ENCODE measurements at places on chromosomes 6 and 20. TPM values are rescaled to one million over a fixed set of nuclear protein-coding genes. Genes with fewer than 3 reads are reported as not detected.

Gene EDN1
- 1.2 TPM for total RNA-seq

Gene SLC17A3
- 0.20 TPM for total RNA-seq

DNA sequence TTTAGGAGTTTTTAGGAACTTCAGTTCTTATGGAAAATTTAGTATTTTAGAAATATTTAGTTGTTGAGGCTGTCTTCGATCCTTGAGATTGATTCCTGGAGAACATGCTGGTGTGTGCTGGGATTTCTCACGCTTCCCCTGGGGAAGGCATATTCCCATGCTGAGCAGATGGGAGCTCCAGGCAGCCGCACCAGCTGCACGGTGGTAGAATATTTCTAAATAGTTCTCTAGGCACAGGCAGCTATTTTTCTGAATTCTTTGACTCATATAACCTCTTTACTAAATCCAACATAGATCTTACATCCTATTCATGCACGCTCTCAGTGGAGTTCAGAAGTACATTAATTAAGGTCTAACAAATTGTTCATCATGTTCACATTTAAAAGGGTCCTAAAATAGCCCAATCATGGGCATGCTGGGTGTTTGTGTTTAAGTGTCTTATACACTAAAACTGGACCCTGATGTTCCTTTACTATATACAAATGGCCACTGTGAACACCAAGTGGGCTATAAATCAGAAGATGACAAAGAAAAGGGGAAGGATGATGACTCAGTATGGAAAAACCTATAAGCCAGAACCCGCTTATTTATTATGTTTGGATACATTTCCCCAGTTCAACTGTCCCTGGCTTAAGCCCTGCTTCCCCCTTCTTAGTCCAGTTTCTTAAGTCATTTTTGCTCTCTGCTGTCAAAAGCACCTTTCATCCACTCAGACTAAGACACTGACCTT is 138.5 kb downstream of the UST start:
- H3K27me3 ChIP-seq = no peaks in the 10 kb centered on the region
- DNase-seq = no peak
- H3K27ac ChIP-seq = no peak overlapping the region
- H3K4me1 ChIP-seq = peaks cover 9% of the 10 kb centered on the region
- no peaks in the 10 kb centered on the region for H3K36me3 ChIP-seq

DNA sequence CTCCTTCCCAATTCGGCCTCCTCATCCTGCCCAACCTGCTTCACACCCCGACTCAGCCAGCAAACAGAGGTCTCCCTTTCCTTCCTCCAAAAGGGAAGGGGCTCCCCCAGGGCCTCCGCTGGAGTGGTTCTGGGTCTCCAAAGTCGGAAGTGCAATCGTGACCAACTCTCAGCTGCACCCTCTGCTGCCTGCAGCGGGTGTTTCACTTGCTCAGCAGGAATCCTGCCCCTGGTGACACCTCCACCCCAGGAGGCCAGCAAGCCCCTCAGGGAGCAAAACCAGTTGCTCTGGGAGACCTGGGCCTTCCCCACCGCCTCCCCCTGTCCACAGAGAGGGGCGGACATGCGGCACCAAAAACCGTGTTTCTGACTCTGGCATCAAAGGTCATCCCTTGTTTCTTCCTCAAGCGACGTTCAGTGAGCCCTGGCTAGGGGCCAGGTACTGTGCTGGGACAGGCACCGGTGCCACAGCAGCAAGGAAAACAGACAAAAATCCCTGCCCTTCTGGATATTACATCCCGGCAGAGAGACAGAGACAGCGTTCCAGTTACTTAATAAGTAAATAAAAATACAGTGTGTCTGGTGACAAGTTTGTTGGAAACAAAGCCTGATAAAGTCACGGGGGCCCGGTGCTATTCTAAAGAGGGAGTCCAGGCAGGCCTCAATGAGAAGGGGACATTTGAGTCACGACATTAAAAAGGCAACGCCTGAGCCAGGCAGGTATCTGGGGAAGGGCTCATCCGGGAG is 219.0 kb downstream of the BMP7 start:
- no peak overlapping the region for H3K27ac ChIP-seq
- no peaks in the 10 kb centered on the region for H3K36me3 ChIP-seq
- H3K4me3 ChIP-seq = no peak overlapping the region

DNA sequence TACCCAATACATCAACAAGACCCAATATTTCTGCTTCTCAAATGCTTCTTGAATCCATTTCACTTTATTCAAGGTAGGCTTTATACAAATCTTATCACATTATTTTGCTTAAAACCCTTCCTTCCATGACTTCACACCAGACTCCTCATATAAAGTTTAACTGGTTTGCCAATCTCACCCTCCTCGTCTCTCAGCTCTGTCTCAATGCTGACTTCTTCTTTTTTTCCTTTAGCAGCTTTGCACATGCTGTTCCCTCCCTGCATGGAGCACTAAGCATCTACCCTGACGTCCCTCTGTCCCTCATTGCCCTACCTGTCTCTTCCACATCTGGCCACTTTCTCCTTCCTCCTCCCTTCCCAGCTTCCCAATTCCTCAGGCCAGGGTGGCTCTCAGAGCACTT is 31.4 kb downstream of the KCNK17 start:
- no peak overlapping the region for H3K4me3 ChIP-seq
- no peak for DNase-seq
- no peaks in the 10 kb centered on the region for H3K27me3 ChIP-seq
- H3K36me3 ChIP-seq = no peaks in the 10 kb centered on the region

DNA sequence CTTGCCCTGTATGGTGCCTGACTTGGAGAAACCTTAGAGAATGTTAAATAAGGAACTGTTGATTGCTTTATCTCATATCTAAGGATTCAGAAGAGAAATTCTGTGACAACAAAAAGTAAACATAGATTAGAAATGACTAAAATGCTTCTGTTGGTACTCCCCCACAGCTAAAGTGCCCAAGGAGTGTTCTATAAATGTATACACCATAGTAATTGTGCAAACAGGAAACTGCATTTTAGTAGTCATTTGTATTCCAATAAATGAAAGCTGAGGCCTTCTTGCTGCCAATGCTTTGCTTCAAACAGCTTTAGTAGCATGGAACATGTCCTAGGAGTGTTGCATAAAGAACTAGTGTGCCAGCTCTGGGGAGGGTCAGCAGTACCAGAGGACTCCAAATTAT is 343.7 kb upstream of the IRAK1BP1 start:
- H3K4me3 ChIP-seq = no peak overlapping the region
- H3K4me1 ChIP-seq = no peaks in the 10 kb centered on the region
- H3K27me3 ChIP-seq = no peaks in the 10 kb centered on the region
- H3K27ac ChIP-seq = no peak overlapping the region
- no peaks in the 10 kb centered on the region for H3K36me3 ChIP-seq

DNA sequence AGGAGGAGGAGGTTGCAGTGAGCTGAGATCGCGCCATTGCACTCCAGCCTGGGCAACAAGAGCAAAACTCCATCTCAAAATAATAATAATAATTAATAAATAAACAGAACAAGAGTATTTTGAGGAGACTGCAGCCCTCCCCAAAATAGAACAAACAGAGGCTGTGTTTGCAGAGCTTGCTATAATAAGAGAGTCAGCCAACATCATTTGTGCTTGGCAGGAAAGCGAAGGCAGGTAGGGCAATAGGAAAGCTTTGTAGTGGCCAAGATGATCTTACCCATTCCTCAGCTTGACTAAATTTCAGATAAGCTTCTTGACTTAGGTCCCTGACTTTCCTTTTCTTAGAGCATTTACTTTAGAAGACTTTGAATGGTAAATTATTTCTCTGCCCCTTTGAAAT is 6.7 kb downstream of the C6orf141 start:
- DNase-seq = no peak
- no peaks in the 10 kb centered on the region for H3K4me1 ChIP-seq
- no peak overlapping the region for H3K4me3 ChIP-seq
- no peaks in the 10 kb centered on the region for H3K36me3 ChIP-seq
- no peak overlapping the region for H3K27ac ChIP-seq

Data from adrenal gland (tissue), 19 donors.